ENCODE measurements at places on chromosomes 1 and 21. TPM values are rescaled to one million over a fixed set of nuclear protein-coding genes. Genes with fewer than 3 reads are reported as not detected.

DNA sequence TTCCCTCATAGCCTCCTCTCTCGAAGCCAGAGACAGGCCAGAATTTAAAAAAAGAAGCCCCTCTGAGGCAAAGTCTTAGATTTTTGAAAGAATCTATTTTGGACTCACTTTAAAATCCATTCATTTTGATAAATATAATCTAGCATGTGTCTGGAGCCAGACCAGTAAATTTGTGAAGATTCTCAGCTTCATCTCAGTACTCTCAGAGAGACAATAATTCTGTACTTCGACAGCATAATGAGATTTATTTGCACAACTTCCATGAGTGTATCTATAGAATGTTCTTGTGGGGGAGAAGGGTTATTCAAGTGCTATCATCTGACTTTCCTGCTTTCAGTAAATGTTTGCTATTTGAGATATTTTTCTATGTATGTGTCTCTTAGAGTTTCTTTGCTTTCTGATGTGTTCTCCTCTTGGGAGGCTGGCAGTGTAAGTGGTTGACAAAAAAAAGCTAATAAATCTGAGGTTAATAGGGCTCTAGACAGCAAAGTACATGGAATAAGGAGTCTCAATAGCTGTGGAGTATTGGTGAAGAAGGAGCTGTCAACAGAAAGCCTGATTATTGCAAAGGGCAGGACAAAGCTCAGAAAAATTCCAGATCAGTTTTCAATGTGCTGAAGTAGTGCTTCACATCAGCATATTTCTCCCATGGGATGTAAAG, 223.0 kb downstream of the PTBP2 start:
- DNase-seq, result no peak

GRCh38 chr1:204478172-204478899, 16.3 kb downstream of the PIK3C2B start:
- no peak for DNase-seq

- DNase-seq, result no peak
Measured at GRCh38 chr1:5394111-5394510, 598.1 kb downstream of the NPHP4 start.

GRCh38 chr1:3940754-3941345, 40.8 kb upstream of the C1orf174 start:
- DNase-seq, result no peak

DNA sequence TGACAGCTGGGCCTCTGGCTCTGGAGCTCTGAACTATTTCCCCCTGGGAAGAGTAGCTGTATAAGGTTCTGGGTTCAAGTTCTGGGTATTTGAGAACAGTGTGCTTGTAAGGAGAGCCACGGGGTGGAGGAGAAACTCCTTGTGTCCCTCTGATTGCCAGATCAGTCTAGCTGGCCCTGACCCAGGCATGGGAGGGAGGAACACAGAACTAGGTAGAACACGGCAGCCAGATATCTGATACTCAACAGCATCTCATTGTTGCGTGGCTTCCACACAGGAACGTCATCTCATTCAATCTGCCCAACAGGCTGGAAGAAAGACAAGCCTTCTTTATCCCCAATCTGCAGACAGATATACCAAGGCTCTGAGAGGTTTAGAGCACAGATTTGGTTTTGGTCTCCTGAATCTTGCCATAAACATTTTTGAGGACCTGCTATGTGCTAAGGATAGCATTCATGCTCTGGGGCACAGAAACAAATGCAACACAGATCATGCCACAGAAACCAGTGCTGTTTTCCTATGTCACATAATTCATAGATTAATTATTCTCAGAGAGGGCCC, 83.8 kb downstream of the PLXNA2 start:
- no peak for DNase-seq

GRCh38 chr21:45857761-45858160, 123.8 kb upstream of the COL6A1 start:
- DNase-seq, result no peak

GRCh38 chr1:9151328-9151860, 22.5 kb upstream of the GPR157 start:
- no peak for DNase-seq

DNA sequence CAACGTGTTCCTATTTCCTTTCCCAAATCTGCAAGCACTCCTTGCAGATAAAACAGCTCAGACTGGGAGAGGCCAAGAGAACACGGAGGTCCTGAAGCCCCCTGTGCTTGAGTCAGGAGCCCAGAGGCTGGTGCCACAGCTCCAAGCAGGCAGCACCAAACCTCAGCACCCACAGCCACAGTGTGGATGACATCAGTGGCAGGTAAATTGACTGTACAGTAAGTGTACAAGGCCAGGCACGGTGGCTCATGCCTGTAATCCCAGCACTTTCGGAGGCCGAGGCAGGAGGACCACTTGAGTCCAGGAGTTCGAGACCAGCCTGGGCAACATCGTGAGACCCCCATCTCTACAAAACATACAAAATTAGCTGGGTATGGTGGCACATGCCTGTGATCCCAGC, 1.9 kb upstream of the COL6A1 start:
- DNase-seq, result no peak

- no peak for DNase-seq
Measured at GRCh38 chr1:98325646-98326440, 335.7 kb upstream of the SNX7 start.

GRCh38 chr1:5650283-5651026, 341.8 kb downstream of the NPHP4 start:
- DNase-seq, result no peak

- DNase-seq, result peak; percentile 34
Measured at GRCh38 chr21:45080639-45081414, 6.4 kb downstream of the ADARB1 start.

DNA sequence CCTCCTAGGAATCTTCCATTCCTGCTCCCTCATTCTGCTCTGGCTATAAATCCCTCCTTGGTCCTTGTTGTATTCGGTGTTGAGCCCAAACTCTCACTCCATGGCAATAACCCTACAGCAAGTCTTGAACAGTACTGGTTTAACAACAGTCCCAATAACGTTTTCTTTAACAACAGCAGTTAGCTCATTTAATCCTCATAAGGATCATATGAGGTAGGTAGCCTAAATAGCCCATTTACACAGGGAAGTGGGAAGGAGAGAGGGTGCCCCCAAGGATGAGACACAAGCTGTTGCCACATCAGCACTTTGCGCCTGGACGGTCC, 444 bp upstream of the AGTRAP start:
- DNase-seq, result no peak

- no peak for DNase-seq
Measured at GRCh38 chr1:66354311-66355201, 179.4 kb upstream of the SGIP1 start.

DNA sequence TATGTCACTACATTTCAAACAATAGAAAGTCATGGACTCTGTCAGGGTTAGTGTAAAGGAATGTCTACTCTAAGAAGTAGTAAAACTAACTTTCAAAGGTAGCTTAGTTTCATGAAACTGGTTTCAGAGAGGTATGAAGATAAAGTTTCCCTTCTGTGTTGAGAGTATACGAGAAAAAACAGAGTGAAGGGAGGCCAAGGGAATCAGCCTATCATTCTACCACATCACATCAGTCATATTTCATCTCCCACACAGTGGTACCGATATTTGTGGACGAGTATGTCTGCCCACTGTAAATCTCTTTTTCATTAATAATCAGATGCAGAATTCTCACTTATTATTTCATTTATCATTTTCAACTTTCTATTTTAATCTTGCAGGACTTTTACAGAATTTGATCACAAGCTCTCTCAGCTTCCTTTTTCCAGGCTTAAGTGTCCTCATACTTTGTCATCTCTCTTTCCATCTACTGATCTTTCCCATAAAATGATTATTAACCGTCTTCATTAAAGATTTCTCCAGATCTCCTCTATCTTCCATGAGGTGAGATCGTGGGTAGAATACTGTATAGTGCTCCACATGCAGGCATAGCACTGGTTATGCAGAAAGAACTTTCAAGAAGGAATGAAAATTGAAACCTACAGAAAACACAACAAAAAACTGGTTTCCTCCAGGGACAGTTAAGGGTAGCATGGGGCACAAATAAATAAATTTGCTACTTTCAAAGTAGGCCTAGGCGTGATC, 11.5 kb upstream of the IFI16 start:
- DNase-seq, result no peak

- no peak for DNase-seq
Measured at GRCh38 chr1:76284842-76285241, 210.3 kb downstream of the ST6GALNAC3 start.

GRCh38 chr1:74343216-74343615, 108.0 kb downstream of the TNNI3K start:
- no peak for DNase-seq

DNA sequence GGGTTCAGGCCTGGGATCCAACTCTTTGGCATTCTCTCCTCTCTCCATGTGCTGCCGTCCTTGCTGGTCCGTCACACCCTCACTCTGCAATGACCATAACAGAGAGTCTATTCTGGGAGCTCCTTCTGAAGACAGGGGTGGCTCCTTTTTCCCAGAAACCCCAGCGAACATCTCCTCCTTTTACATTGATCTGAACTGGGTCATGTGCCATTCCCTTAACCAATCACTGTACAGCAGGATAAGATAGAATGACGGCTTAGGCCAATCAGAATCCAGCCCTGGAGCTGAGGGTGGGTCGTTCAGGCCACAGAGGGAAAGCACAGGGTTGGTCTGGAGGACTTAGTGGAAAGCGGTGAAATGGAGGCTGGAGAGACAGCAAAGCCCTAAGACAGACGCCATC, 740.1 kb downstream of the MATN1 start:
- no peak for DNase-seq

DNA sequence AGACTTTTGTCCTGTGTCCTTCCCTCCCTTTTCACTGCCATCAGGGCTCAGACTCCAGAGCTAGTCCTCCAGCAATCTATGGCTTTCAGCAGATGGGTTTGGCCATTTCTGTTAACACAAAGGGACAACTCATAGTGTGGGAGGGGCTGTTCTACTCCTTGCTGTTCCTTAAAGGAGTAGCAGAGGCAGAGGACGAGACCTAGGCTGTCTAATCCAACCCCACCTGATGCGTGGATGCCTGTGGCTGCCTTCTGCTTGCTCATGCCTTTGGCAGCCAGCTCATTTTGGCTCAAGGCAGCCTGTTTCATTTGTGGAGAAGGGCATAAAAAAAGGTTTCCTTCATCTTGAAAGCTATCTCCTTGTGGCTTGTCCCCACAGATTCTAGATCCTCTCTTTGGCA, 27.0 kb downstream of the MFSD2A start:
- DNase-seq, result no peak

- no peak for DNase-seq
Measured at GRCh38 chr21:45412909-45413611, 8.1 kb downstream of the COL18A1 start.

- DNase-seq, result no peak
Measured at GRCh38 chr1:9313576-9313975, 20.9 kb downstream of the SPSB1 start.

The PSRC1 gene
- 7.8 TPM for total RNA-seq

The RIPPLY3 gene
- total RNA-seq, result not detected

The FMO3 gene
- not detected for total RNA-seq

The GJC2 gene
- 0.55 TPM for total RNA-seq

The SYNJ1 gene
- total RNA-seq, result 16.5 TPM

The NDUFS2 gene
- total RNA-seq, result 79.0 TPM

The HSD3B2 gene
- total RNA-seq, result not detected

The TRIM46 gene
- total RNA-seq, result 10.7 TPM

The LINGO4 gene
- total RNA-seq, result not detected

The BEND5 gene
- 10.2 TPM for total RNA-seq

The PLEKHN1 gene
- total RNA-seq, result 4.0 TPM

The TTC22 gene
- 0.76 TPM for total RNA-seq

The LCE6A gene
- not detected for total RNA-seq

The PALMD gene
- total RNA-seq, result not detected

The CD1E gene
- total RNA-seq, result not detected

The UTS2 gene
- not detected for total RNA-seq

The SELP gene
- total RNA-seq, result 0.16 TPM

The NBPF6 gene
- 0.23 TPM for total RNA-seq

The GPR3 gene
- total RNA-seq, result 3.7 TPM

All from activated T-helper 2 cell treated with anti-CD3 and anti-CD28 coated beads, Interferon-gamma antibody, Interleukin-2, Interleukin-4, amounts not matched to agents 10 μg/mL and 5 μg/mL and 100 μg/mL, durations not matched to agents 14 hours and 24 hours and 36 hours (primary cell).